ENCODE measurements at places on chromosomes 2 and 18.

DNA sequence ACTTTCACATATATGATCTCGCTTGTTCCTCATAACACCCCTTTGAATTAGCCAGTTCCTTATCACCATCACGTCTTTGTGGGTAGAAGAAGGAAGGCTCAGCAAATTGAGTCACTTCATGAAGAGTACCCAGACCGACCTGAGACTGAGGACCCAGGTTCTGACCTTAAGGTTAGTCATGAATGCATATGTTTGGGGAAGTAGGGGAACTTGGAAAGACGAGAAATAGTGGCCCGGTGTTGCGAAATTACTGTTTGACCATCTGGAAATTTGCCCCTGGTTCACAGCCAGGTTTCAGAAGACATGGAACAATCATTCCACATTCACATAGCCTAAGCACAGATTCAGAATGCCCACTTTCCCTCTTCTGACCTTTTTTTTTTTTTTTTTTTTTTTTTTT is 59.8 kb downstream of the MEIS1 start:
- no peak for DNase-seq

DNA sequence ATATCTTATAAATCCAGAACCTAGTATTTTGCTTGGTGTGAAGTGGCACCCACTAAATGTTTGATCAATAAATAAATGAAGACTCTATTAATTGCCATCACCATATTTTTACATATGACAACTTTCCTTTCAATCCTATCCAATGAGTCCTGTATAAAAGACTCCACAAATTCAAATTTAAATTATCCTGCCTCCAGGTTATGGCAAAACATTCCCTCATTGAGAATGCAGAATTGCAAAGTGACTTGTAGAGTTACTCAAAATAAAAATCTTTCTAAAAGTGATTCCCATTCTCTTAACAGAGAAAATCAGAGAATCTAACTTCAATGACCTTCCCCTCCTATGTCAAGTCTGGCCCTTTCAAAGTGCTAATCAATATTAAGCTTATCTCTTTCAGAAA is 236.8 kb downstream of the GRB14 start:
- no peak for DNase-seq

- no peak for DNase-seq
These were observed 72.0 kb upstream of the AFF3 start for GRCh38 chr2:100214265-100214971.

GRCh38 chr2:151260573-151261230 is 961 bp downstream of the RBM43 start:
- DNase-seq: no peak

DNA sequence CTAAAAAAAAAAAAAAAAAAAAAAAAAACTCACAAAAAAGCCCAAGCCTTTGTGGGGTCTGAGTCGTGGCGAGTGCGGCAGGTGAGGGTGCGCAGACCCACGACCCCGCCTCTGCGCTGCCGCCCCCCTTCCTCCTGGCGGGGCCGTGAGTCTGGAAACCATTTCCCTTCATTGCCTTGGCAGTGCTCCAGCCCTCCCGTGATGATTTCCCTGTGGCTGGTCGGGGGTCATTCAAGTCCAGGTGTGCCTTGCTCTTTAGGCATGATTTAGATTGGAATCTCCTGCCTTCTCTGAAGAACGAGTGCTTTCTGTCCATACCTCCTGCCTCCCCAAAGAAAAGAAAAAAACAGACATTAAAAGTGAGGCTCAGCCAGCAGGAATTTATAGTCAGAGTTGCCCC is 161.8 kb downstream of the FAM210A start:
- DNase-seq: no peak

- no peak for DNase-seq
These were observed 47.5 kb downstream of the ANKRD44 start for GRCh38 chr2:197263077-197263476.

DNA sequence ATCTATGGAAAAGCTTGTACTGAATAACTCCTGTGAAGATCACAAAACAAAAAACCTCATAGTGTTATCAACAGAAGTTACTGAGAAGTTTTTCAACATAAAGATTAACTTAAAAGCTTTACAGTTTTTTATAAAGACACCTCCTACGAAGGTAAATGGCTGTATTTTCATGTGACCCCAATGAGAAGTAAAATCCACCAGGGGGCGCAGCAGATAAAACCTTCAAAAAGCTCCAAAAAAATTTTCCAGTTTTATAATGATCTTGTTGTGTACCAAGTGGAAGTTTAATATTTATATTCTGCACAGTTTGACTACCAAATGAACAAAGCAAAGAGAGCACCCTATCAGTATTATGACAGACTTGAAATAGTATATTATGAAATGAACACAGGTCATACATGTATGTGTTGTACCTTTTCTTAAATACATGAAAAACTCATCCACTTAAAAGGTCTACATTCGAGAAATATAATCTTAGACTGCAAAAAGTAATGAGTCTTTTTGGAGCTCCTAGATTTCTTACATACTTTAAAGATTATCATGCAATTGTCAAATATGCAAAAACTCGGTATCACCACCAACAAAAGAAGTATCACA is 38.5 kb downstream of the PNO1 start:
- peak; percentile 33 for DNase-seq

DNA sequence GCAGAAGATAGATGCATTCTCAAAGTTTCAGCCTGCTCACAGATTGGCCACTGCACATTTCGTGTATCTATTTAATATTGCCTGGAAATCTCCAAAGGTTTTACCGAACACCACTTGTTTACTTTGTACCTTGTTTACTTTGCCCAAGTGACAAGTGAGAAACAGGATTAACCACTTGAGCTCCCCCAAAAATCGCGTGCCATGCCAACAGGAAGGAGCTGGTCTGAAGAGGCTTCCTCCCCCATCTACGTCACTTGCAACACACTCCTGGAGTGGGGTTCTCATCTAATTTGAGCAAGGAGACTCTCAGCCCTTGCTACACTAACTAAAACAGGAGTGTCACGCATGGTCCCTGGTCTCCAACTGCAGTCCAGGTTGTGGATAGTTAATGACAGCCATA is 212.5 kb upstream of the TMEM200C start:
- DNase-seq: no peak

- no peak for DNase-seq
These were observed 38.9 kb upstream of the GMCL1 start for GRCh38 chr2:69790601-69790959.

- no peak for DNase-seq
These were observed 15.7 kb downstream of the COL5A2 start for GRCh38 chr2:189163889-189164288.

DNA sequence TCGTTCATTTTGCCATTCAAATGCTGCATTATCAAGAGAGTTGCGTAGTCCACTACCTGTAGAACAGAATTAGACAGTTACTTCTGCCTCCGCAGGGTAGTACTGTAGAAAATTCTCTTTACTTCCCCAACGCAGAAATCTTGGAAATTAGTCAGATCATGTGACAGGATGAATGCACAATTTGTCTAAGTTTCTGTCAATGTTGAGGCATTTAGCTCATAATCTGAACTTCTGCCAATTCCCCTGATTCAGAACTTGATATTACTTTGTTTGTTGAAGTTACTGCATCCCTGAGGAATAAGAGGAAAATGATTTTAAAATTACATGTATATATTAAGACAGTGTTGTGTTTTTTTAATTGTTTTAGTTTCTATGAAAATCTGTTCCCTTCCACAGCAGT is 83.4 kb downstream of the TTC27 start:
- DNase-seq: no peak

GRCh38 chr2:38274286-38275276 is 102.5 kb downstream of the ATL2 start:
- DNase-seq: peak; percentile 71

GRCh38 chr2:234291765-234292204 is 205.1 kb downstream of the ARL4C start:
- DNase-seq: no peak

DNA sequence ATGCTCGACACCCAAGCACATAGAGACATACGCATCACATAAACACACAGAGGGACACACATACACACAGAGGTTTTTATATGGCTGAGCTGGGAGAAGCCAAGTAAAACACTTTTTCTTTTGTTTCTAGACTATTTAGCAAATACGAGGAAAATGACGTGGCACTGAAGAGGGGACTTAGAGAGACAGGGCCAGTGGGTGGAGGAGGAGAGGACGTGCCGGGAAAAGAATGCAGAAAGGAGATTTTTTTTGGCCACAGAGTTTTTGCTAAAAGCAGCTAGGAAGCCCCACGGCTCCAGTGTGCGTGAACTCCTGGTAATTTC is 168.5 kb upstream of the KLF7 start:
- no peak for DNase-seq

- no peak for DNase-seq
These were observed 227.2 kb downstream of the PHLPP1 start for GRCh38 chr18:62942578-62942977.

DNA sequence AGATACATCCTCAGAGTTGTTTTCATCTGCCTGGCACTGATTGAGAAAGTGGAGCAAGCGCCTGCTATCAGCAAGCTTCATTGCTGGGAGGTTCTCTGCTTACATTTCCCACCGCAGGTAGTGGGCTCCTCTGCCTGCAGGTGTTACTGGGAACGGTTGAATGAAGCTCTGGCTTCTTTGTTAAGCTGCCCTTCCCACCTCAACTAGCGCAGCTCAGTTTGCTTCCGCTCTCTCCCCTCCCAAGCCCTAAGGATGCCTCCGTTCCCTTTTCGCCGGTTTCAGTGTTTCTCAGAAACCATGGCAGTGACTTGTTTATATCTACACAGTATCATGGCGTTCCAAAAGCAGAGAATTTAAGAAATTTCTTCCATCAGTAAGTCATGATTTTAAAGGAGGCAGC is 72.2 kb upstream of the B3GNT7 start:
- no peak for DNase-seq

- no peak for DNase-seq
These were observed 12.9 kb downstream of the UBR3 start for GRCh38 chr2:169839954-169840746.

DNA sequence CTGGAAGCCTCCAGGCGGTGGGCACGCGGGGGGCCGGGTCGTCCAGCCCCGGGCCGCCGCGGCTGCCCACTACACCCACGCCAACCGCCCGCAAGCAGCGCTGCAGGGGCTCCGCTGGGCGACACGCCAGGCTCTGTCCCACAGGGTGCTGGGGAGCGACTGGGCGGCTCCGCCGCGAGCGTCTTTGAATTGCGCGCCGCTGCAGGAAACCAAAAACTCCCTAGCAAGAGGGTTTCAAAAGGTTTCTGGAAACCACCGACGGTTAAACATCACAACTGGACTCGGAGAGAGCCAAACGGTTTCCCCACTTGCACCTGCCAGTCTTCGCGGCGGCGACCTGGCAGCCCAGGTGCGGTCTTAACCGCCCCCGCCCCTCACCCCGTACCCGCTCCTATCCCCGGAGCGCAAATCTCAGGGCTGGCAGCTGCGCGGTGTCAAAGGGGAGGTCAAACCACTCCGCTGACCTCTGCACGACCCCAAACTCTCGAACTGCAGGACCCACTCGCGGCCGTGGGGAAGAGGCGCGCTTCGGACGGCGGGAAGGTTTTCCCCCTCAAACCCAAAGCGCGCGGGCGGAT is 1.0 kb downstream of the CXCR4 start:
- no peak for DNase-seq

DNA sequence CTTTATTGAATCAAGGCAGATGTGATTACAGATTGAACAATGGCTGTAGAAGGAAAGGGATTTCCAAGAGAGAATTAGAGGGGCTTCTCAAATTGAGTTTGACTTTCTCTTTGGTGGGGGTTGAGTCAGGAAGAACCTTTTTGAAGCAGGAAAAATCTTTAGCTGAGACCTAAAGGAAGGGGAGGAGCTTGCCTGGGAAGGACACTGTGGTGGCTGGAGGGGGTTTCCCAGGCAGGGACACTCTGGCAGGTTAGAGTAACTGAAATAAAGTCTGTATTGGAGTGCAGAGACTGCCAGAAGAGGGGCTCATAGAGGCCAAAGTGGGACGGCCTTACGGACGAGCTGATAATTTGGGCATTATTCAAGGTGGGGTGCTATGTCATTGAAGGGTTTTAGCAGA is 69.3 kb downstream of the NEDD4L start:
- DNase-seq: no peak

Measured in NT2/D1 (cell line).